Epithelial cell of alveolus of lung (primary cell): ENCODE measurements at places on chromosomes 6 and 20. TPM values are rescaled to one million over a fixed set of nuclear protein-coding genes. Genes with fewer than 3 reads are reported as not detected.

Gene F13A1
- total RNA-seq = 0.32 TPM in 1 of 2 replicates, not detected in the other

Gene GPSM3
- 9.7 and 17.7 TPM in 2 replicates for total RNA-seq

Gene HLA-DOA
- 0.16 TPM in 1 of 2 replicates, not detected in the other for total RNA-seq

Gene NHLRC1
- 1.0 and 2.6 TPM in 2 replicates for total RNA-seq

Gene C20orf144
- 0.08 and 0.26 TPM in 2 replicates for total RNA-seq

Gene FOXS1
- total RNA-seq = 1.7 TPM in 1 of 2 replicates, not detected in the other

Gene ABHD16B
- total RNA-seq = not detected in 2 replicates

Gene PSORS1C1
- total RNA-seq = under 0.01 and 0.16 TPM in 2 replicates

Gene SPACA1
- total RNA-seq = not detected in 2 replicates

Gene BNIP5
- not detected in 2 replicates for total RNA-seq

Gene PRDM1
- 1.8 and 4.3 TPM in 2 replicates for total RNA-seq

Gene TFAP2D
- not detected in 2 replicates for total RNA-seq

Gene MYMX
- 2.0 TPM in 1 of 2 replicates, not detected in the other for total RNA-seq

Gene C6orf141
- total RNA-seq = 1.6 and 3.2 TPM in 2 replicates

Gene RBPJL
- total RNA-seq = not detected in 2 replicates

Gene PROKR2
- not detected in 2 replicates for total RNA-seq

Gene BPIFB1
- total RNA-seq = not detected in 2 replicates

Gene USP49
- total RNA-seq = 0.65 and 2.9 TPM in 2 replicates

Gene ACSS2
- 30.8 and 97.2 TPM in 2 replicates for total RNA-seq

Gene SLC32A1
- total RNA-seq = not detected in 2 replicates

Gene BPIFA3
- total RNA-seq = not detected in 2 replicates

Gene GPLD1
- 0.26 TPM in 1 of 2 replicates, not detected in the other for total RNA-seq

Gene SPATA25
- 0.72 and 1.2 TPM in 2 replicates for total RNA-seq

Gene ZBTB12
- 2.0 and 2.1 TPM in 2 replicates for total RNA-seq

Gene CALHM4
- total RNA-seq = not detected in 2 replicates

Gene MYL9
- total RNA-seq = 31.4 and 150 TPM in 2 replicates

Gene TGM2
- total RNA-seq = 221 and 262 TPM in 2 replicates

Gene HSPA1L
- total RNA-seq = 0.48 and 0.78 TPM in 2 replicates

Gene WFDC10B
- total RNA-seq = not detected in 2 replicates

Gene GLP1R
- total RNA-seq = not detected in 2 replicates

Gene ELOVL4
- 7.1 and 9.0 TPM in 2 replicates for total RNA-seq

Gene SLC12A5
- 0.08 TPM in 1 of 2 replicates, not detected in the other for total RNA-seq

Gene SEMG1
- total RNA-seq = not detected in 2 replicates

Gene LRP11
- total RNA-seq = 51.3 and 60.8 TPM in 2 replicates

Gene FOXF2
- 17.8 and 106 TPM in 2 replicates for total RNA-seq

Gene RNF114
- total RNA-seq = 102 and 130 TPM in 2 replicates

Gene TINAG
- total RNA-seq = not detected in 2 replicates

Gene SALL4
- 3.2 and 3.4 TPM in 2 replicates for total RNA-seq

Gene TMEM217
- total RNA-seq = 1.6 and 2.5 TPM in 2 replicates

Gene LY86
- not detected in 2 replicates for total RNA-seq
